ENCODE measurements at places on chromosomes 3 and 15.

DNA sequence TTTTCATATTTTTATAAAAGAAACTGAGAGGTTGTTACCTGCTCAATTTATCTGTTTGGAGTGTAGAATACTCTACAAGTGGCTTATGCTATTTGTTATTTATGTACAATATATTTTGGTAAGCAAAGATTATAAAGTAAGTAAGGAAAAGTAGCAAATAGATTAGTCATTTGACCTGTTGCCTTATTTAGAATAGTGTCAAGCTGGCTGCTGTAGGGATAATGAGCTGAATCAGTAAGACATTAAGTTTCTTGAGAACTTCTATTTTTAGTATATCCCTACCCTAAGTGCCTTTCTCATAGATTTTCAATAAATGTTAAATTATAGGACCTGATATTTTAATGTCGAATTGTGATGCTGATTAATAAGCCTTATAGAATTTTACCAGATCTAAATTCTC lies 37.2 kb downstream of the ECT2 start:
- no peak for DNase-seq

GRCh38 chr15:63146684-63147083 lies 10.6 kb downstream of the RPS27L start:
- DNase-seq, result no peak

DNA sequence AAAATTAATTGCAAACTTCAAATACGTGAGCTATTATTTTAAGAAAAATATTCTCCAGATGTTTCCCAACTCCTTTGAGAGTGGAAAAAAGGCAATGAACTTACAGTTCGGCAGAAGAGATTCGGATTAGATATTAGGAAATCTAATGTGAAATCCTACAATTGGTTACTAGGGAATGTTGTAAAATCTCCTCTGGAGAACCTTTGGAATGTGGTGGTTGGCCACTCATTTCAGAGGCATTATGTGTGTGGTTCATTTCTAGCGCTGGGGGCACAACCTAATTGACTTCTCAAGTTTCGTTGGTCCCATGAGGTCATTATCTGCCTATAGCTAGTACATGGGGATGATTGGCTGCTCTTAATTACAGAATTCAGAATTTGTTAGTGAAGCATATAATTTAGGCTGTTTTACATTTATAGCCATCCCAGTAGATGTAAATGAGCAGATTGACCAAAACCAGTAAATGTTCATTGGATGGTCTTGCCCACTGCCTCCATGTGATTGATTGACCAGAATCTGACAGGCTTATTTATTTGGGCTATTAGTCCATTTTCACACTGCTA lies 34.6 kb upstream of the CMSS1 start:
- DNase-seq, result no peak

- DNase-seq, result no peak
These were observed 47.6 kb downstream of the TXNRD3 start for GRCh38 chr3:126607214-126607908.

DNA sequence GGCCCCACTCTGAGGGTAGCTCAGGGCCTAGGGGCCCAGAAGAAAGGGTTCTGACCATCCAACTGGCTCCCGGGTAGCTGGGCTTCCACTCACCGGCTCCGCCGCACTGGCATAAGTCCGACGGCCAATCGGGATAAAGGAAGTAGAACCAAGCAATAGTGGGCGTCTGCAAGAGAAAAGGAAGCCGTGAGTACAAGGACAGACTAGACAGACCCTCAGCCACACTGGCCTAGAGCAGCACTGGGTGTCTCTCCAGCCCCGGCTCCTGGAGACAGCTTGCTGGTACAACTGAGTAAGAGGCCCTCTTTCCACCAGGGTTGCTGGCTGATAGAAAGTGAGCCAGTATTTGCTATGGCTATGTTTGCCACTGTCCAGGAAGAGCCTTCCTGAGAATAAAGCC lies 22.4 kb downstream of the BDH1 start:
- no peak for DNase-seq

DNA sequence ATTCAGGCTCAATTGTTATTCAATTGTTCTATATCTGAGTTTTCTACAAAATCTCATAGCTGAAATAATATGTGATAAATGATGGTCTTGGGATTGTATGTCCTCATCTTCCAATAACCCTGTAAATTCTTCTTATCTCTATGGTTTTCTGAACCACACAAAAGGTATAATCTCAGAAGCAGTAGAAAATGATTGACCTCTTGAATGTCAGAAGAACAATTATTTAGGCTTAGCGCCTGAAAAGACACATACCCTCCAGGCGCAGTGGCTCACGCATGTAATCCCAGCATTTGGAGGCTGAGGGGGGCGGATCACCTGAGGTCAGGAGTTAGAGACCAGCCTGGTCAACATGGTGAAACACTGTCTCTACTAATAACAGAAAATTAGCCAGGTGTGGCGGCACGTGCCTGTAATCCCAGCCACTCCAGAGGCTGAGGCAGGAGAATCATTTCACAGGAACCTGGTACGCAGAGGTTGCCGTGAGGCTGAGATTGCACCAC lies 288.0 kb upstream of the TBC1D5 start:
- no peak for DNase-seq

DNA sequence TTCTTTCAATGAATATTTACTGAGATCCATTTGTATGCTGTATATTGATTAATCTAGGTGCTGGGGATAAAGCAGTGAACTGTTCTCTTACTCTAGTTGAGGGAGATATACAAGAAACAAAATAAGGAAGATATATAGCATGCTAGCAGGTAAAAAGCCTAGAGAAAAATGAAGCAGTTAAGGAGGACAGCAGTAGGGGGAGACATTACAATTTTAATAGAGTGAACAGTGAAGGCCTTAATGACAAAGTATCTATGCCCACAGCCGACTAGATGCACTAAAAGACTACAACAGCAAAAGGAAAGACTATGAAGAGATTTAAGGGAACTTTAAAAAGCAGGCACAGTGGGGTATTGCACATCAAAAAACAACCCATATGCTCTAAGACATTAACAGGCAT lies 81.4 kb downstream of the XRN1 start:
- no peak for DNase-seq

DNA sequence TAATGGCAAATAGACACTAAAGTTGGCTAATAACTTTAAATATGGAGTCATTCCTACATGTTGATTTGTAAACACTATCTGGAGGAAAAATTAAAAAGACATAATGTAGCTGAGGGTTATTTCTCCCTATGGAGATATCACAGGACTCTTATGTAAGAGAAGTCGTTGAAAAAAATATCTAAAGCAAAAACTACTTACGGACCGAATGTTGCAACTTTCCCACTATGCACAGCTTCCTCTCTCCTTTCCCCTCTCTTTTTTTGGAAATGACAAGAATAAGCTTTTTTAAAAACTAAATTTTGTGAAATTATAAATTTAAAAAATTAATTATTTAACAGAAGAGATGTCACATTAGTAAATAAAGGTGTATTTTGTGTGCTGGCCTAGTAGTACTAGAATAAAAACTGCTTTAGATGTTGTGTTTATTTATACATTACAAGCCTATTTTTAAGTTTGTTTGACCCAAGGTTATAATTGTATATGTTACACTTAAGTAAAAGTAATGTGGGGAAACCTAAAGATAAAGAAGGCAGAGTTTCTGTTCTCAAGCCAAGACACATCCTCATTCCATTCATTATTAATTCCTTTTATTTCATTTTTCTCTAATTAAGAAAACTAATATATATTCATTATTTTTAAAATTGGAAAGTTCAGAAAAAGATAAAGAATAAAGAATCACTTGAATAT lies 20.7 kb upstream of the PPARG start:
- no peak for DNase-seq

DNA sequence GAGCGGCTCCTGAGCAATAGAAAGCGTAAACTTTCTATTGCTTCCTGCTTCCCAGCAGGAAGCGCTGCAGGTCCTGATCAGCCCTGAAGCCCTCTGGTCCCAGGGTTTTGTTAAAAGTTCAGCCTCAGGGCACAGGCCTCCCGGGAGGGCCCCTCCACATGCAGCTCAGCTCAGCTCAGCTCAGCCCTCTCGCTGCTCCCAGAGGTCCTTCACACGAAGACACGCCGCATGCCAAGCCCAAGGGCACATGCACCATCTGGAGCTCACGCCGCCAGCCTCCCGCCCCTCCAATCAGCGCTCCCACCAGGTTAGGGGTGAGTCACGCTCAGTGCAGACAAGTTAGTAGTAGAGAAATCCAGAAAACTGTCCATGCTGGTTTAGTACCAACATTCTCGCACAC lies 12.7 kb downstream of the TKT start:
- DNase-seq, result no peak

DNA sequence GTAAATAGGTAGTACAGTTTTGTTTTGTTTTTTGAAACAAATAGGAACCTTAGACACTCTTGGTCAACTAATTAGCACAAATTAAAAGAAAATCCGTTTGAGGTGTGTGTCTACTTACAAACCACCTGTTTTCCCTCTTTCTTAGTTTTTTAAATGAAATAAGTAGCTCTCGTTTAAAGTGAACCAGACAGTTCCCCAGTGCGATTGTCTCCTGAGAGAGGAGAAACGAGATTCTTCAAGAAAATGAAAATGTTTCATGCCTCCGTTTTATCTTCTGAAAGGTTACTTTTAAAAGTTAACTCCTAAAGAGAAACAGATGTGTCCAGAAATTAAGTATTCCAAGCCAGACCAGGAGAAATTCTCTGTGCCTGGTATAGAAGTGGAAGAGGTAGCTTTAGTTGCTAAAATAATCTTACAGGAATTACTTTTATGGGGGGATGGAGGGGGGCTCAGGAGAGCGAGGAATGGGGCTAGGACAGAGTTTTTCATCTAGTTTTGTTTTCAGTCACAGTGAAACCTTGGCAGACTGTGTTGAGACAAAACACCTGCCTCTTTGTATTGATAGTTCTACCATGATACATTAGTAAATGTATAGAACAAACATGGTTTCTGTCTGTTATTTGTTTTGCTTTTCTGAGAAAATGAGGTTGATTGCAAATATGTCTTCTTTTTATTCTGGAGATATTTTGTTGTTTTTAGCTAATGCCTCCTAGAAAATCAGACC lies 155.1 kb upstream of the CNTN4 start:
- no peak for DNase-seq

DNA sequence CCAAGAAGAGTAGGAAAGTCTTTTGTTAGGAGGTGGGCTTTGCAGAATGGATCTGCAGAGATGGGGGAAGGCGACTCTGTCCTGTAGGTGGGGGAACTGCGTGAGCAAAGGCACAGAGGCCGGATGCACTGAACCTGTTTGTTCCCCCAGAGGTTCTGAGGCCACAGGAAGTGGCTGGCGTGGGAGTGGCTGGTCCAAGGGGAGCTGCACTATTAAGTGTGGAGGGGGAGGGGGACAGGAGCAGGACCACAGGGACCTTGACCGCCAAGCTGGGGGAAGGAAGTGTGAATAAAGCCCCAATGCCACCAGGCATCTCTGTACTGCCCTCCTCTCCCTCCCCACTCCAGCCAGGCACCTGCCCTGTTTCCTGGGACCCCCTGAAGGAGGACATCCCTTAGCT lies 51.8 kb downstream of the CYP11A1 start:
- no peak for DNase-seq

DNA sequence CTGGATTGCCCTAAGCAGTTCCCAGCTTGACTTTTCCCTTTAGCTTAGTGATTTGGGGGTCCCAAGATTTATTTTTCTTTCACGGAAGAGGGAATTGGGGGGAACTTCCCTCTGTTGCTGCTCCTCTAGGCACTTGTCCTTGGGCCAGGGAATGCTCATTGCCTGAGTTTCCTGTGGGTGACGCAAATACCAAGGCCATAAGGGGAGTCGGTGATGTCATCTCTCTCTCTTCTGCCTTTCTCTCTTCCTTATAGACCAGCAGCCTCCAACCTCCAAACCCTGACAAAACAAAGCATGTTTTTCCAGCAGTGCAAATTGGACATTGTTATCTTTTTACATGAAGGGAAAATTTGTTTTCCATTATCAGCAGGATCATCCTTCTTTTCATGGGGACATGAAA lies 120.2 kb downstream of the ITPR1 start:
- DNase-seq, result no peak

- peak; percentile 94 for DNase-seq
These were observed at the start of the genes NOP10 and NUTM1 for GRCh38 chr15:34342737-34343575. NOP10 (minus strand) TSS chr15:34343136; CDS start chr15:34343073, 63 bp downstream. NUTM1 (plus strand) TSS chr15:34343315; CDS start chr15:34343697, 382 bp downstream.

DNA sequence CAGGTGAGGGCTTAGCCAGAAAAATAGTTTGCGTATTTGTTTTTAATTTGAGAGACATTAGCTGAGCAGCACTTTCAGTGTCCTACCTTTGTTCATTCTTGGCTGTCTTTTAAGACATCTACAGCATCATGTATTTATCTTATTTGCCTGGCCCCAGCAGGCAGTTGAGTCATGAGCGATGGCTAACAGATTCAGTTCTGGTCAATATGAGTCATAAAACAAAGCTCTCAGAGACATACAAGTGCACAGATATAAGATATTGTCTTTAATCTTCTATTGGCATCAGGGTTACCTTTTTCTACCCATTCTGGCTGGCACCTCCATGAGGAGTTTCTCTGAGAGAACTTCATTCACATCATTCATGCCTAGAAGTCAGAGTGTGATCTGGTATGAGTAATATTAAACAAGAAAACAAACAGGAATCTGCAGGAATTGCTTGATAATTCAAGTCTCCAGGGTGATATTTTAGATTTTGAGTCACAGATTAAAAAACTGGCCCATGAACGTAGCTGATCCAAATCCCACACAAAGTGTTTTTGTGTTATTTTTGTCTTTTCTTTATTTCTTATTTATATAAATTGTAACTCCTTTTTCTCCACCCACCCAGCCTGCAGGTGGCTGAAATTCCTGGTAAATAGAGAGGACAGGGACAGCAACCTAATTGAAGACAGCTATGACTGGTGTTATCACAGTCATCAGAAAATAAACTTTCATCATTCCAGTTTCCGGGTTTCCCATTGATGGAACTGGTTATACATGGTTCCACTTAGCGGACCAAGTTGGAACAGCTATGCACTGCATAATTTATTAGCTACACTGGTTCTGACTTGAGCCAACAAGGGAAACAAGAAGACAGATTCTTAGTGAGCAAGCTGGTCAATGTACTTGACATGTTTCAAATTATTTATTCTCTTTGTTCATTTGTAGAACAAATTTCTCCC lies 47.3 kb downstream of the PLSCR2 start:
- DNase-seq, result no peak

Measured in right hindlimb (tissue), 1 donor.